ENCODE measurements at places on chromosomes 6 and 20.

DNA sequence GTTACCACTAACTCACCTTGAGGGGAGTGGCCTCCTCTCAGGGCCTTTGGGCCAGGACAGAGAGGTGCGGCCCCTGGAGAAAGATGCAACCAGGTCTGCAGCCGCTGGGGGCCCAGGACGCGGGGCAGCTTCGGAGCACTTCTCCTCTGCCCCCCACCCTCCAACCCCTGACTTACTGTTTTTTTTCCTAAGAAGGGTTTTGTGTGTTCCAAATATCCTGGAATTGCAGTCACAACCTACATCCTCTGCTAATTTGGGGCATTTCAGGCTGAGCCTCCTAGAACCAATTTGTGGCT lies 1.7 kb downstream of the LINC00237 start:
- no peak for DNase-seq

DNA sequence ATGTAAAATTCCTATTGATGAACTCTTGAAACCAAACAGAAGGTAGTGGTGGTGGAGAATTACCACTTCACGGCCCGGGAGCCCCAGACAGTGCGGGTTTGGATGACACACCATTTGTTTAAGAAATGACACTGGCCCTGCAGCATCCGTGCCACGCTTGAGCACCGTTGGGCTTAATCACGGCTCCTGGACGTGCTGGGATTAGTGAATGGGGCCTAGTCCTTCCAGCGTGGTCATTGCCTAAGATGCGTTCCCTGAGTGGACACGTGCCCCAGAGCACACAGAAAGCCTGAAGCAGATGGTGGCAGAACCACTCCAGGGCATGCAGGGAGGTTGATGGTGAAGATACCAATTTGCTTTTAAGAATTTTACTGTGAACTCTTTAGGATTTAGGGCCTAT lies 14.5 kb downstream of the STX16 start:
- DNase-seq = no peak

- no peak for DNase-seq
These were observed 26.1 kb downstream of the DUSP22 start for GRCh38 chr6:318243-318890.

DNA sequence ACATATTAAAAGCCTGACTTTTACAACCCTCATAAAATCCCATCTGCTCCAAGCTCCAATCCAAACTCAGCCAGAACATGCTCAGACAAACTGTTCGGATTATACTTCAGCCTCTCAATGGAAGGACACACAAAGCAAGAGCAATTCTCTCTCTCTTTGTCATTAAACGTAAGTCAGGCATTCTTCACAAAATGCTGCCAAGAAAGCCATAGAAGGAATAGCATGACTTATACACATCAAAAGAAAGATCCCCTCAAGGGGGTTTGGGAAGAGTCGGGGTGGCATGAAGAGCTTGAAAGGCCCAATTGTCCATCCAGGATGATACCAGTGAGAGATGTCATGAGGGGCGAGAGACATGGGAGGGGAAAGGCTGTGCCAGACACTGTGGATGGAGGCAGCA lies 268.9 kb downstream of the PREX1 start:
- no peak for DNase-seq

GRCh38 chr6:89596056-89596455 lies 42.5 kb downstream of the LYRM2 start:
- no peak for DNase-seq

- no peak for DNase-seq
These were observed 292.9 kb downstream of the PHACTR1 start for GRCh38 chr6:13009461-13009860.

GRCh38 chr20:45589725-45590124 lies 10.6 kb upstream of the WFDC8 start:
- no peak for DNase-seq

DNA sequence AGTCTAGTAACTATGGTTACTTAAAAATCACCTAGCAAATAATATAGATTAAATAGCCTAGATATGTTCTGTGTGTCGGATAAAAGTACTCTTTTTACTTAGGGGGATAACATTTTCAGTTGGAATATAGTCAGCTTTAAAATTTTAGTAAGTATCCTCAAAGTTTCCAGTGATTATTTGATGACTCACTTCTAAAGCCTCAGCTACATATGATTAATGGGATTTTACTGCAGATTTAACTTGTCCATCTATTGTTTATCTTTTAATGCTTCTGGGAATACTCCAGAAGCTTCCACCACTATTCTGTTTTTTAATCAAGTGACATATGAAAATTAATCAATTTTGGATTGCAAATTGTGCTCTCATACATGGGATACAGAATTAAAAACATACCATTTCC lies 8.7 kb upstream of the TENT5A start:
- no peak for DNase-seq

GRCh38 chr6:45350186-45350710 lies 22.1 kb downstream of the RUNX2 start:
- no peak for DNase-seq

DNA sequence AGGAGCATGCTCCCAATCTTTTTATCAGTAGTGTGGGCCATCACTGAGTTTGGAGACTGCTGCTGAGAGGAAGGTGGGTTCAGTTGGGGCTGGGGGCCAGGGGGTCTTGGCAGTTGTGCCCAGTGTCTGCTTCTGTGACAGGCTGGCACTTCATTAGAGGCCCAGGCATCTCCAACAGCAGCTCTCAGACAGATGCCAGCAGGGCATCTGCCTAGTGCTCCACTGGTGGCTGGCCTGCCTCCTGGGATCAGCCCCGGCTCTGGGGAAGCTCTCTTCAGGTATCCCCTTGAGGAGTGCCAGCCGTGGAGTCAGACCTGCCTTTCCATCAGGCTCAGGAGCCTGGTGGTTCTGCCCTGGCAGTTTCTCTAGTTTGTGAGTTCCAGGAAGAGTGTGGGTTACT lies 77.3 kb downstream of the DTD1 start:
- DNase-seq = no peak

- no peak for DNase-seq
These were observed 4.8 kb upstream of the ADGB start for GRCh38 chr6:146593986-146594385.

- DNase-seq = no peak
These were observed 269.3 kb downstream of the ARHGAP18 start for GRCh38 chr6:129440691-129441090.

DNA sequence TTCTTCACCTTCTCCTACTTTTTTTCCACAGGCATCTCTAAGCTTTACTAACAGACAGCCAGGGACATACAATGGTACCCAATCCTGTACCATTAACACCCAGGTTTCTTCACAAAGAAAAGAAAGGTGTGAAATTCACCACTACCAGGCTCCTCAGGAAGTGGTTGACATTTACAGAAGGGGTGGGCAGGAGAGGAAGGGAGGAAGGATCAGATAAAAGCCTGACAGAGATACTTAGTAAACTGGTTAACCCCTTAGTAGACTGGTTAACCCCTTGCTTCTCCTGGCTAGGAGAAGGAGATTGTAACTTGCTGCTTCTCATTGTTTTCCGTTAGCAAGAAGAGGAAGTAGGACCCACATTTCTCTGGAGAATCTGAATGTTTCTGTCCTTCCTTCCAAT lies 7.2 kb downstream of the SAMD3 start:
- no peak for DNase-seq

- DNase-seq = no peak
These were observed 64.5 kb downstream of the JAG1 start for GRCh38 chr20:10609276-10609675.

GRCh38 chr6:132568611-132569010 lies 1.5 kb upstream of the TAAR6 start:
- no peak for DNase-seq

DNA sequence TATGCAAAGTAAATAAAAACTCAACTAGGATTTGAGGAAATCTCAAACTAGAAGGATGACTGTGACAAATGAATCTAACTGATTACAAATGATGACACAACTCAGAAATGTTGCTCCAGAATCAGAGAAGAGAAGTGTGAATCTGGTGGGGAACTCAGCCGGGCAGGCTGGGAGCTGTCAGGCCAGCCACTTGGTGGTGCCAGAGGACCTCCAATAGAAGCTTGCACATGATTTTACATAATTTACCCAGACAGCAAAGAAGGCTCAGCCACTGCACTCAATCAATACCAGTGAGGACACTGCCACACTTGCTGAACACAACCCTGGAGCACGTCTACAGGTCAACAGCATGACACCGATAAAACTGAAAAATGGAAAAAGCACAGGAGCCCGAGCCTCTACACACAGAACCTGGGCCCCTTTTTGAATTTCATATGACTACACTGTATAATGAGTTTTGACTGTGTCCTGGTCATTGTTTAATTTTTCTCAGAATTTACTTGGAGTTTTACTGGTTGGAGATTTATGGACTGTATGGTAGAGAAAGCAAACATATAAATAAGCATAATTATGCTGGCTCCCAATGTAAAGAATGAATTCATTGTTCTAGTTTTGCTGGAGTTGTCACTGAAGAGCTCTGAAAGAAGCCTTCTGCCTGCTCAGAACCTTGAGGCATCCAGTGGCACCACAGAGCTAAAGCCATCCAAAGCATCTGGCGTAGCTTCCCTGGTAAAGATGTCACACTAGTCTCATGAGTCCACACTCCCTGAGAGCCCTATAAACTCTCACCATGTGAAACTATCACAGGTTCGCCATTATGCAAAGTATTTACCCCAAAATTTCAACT lies 296.5 kb downstream of the THBS2 start:
- DNase-seq = no peak

DNA sequence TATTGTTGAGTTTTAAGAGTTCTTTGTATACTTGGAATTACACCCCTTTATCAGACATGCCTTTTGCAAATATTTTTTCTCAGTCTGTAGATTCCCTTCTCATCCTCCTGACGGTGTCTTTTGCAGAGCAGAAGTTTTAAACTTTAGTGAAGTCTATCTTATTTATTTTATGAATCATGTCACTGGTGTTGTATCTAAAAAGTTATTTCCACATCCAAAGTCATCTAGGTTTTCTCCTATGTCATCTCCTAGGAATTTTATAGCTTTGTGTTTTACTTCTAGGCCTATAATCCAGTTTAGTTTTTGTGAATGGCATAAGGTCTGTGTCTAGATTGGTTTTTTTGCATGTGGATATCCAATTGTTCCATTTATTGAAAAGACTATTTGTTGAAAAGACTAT lies 271.3 kb downstream of the KIF16B start:
- no peak for DNase-seq

DNA sequence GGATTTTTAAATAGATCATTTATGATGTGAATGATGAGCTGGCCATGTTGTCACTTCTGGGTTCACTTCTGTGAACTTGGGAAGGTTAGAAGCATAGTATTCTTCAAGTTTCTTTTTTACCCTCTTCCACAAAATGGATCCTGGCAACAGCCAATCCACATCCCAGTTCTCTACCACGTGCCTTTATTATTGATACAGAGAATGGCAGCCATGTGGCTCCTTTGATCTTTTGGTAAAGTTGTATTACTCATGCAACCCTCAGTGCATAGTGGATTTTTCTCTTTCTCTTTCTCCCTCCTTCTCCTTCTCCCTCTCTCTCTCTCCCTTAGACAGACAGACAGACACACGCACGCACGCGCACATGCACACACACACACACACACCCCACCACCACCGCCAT lies 50.0 kb downstream of the SYNDIG1 start:
- no peak for DNase-seq

DNA sequence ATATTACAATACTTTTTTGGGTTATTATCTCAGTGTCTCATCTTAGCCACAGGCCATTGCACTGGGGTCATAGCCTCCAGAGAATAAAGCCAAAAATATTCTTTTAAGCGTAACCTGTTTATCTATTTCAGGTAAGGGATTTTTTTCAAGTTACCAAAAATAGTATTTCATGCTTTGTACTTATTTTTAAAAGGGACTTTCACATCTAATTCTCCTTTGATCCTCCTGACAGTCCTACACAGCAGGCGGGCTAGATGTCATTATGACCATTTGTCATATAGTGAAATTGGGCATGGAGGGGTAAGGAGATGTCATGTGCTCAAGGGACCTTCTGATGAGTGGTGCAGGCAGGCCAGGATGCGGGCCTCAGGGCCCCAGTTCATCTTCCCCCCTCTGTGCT lies 68.9 kb downstream of the TBC1D7 start:
- DNase-seq = no peak

GRCh38 chr6:163513570-163514166 lies 99.2 kb downstream of the QKI start:
- no peak for DNase-seq

DNA sequence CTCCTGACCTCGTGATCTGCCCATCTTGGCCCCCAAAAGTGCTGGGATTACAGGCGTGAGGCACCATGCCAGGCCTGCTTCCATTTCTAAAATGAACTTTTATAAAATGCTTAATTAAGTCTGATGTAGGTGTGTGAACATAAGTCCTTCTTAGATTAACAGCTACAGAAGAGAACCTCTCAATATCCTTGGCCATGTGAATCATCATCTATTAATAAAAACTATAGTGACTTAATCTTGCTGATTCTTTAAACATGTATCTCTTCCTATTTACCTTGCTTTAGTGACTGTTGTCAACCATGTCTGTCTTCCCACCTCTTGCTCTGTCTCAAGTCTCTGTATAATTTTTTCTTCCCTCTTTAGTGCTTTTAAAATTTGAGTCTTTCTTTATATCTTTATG lies 127.1 kb downstream of the JARID2 start:
- DNase-seq = no peak

GRCh38 chr6:43703512-43704429 lies 16.2 kb upstream of the MRPS18A start:
- no peak for DNase-seq

DNA sequence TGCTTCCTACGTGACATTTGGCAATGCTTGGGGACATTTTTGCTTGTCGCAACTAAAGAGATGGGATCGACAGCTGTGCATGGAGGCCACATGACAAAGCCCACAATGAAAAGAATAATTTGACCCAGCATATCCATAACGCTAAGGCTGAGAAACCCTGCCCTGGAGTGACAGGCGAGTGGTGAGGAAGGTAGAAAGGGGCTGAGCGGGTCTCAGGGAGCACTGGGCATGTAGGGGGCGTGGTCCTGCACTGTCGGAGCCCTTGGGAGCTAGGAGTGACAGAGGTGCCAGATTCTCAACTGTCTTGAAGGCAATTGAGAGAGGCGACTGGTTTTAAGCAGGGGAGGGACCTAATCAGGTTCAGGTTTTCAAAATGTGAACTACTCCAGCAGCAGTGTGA lies 13.6 kb downstream of the GGTLC1 start:
- DNase-seq = no peak

DNA sequence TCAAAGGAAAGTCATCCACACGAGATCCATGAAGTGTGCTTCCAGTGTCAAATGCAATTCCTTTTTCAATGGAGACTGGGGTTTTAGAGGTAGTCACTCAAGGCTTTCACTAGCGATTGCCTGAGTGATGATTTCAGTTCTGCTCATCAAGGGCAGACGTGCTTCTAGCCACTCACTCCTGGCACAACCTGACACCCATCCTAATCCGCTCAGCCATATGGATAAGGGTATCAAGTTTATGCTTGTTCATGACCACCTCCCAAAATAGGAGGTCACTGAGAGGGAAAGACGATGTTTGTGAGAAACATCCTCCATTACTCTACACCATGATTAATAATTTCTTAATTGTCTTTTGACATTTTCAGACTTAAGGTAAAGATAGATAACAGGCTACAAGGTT lies 91.3 kb upstream of the HEY2 start:
- DNase-seq = no peak
